ENCODE measurements at places on chromosomes 2 and 18.

- DNase-seq: no peak
Observed at GRCh38 chr18:148841-149240, 9.5 kb upstream of the USP14 start.

DNA sequence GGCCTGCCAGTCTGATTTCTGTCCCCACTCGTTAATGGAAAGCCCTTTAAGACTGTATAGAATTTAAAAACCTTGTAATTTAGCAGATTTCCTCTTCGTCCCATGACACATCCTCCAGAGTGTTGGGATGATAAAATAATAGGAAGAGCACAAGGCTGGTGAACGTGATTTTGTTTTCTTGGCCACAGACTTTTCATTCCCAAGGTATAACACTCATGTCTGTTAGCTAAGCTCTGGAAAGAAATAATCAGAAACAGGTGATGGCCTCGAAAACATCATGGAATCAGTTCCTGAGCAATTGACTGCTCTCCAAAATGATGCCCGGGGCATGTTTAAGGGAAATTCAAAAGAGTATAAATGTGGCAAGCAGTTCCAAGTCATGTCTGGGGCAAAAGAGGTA, 337.8 kb upstream of the TCF4 start:
- DNase-seq: no peak

DNA sequence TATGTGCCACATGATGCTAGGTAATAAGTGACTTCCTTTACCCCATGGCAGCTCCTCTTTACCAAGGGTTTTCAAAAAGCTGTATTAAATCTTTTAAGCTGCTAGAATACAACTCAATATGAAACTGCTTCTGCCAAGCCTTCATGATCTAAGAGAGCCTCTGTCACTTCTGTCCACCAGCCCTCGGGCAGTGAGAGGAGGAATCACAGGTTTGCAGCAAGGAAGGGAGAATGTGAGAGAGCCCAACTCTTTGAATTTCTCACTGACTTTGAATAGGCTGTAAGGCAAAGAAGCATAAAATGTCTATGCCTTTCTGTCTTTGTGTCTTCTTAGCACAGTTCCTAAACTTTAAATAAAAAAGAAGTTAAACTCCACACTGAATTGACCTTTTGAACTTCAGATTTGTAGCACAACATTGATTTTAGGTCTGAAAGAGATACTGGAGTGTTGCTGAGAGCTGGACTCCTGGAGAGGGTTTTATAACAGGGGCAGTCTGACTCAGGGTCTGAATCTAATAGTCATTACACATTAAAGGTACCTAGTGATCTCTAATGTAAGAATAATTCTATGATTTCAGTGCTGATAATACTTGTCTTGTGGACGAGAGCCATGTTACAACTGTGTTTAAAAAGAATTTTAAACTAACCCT, 48.1 kb upstream of the SATB2 start:
- no peak for DNase-seq

DNA sequence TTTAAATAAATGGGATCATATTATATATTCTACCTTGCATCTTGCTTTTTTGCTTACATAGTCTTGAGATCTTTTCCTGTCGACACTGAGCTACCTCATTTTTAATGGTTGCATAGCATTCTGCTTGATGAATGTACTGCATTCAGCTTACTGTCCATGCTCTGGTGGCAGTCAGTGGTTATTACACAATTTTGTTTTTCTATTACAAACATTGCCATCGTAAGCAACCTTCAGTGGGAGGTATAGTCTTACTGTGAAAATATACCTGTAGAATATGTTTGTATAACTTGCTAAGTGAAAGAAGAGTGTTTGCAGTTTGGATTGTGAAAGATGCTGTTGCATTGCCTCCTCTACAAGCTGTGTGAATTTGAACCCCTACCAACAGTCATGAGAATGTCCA, 43.4 kb downstream of the UBXN4 start:
- DNase-seq: no peak

GRCh38 chr2:106054880-106055655, 139.0 kb downstream of the UXS1 start:
- no peak for DNase-seq

DNA sequence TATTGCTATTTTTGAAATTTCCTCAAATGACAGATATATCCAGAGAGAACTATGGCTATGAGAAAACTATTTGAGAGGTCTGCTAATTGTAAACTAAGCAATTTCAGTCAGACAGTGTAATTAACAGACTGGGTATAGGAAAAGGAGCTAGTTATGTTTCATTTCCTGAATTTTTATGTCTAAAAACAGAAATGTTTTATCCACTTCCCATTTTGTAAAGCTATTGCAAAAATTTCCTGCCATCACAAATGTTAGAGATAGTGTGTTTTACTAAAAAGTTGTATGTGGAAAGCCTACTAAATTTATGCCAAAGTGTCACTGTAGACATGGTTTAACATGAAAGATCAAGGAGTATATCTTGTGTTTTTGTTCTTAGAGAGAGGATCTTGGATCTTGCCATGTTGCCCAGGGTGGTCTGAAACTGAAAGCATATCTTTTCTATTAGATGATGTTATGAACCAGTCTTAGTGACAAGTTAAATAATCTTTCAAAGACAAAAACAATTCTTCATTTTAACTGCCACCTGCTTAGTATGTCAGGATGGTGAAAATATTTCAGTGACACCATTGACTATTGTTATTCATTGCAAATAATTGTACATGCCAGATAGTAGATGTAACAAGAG, 40.5 kb upstream of the ITPRID2 start:
- DNase-seq: no peak

- no peak for DNase-seq
Observed at GRCh38 chr2:42063431-42064171, 15.8 kb downstream of the PKDCC start.

GRCh38 chr18:71899183-71899582, 645.0 kb downstream of the CBLN2 start:
- DNase-seq: no peak

DNA sequence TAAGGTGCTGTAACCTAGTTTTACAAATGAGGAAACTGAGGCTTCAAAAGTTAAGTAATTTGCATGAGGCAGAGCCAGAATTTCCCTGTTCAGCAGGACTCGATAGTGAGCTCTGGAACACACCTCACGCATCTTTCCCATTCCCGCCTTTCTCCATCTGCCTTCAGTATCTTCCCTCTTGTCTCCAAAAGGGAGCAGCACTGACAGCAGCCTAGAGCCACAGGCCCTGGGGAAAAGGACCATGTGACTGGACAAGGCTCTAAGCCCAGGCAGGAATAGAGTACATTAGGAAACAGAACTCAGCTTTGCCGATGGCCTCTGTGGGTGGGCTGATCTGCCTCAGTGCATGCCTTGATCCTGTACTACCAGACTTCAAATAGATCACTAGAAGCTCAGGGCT, 21.5 kb downstream of the GPR155 start:
- DNase-seq: no peak

GRCh38 chr2:239234191-239235175, 166.3 kb downstream of the HDAC4 start:
- no peak for DNase-seq

DNA sequence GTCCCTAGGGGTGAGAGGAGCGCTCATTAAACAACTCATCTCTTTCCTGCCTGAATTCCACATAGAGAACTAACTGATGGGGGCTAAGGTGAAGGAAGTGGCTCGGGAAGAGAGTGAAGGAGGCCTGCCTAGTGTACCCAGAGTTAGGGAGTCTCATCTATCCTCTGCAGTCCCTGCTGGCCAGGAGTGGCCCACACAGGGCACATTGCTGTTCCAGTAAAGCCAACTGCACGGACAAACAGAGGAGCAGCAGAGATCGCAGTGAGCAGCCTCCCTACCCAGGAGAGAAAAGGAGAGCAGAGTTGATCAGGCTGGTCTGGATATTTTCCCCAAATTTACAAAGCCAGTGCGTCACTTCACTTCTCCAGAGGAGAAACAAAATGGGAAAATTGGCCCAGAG, 16.9 kb upstream of the FN1 start:
- DNase-seq: no peak

- no peak for DNase-seq
Observed at GRCh38 chr2:74221604-74222299, 23.3 kb downstream of the MTHFD2 start.

GRCh38 chr2:182165202-182165601, 179.5 kb downstream of the PPP1R1C start:
- DNase-seq: no peak

GRCh38 chr2:142472382-142472781, 341.6 kb upstream of the LRP1B start:
- DNase-seq: no peak

GRCh38 chr2:37405781-37406180, 61.4 kb downstream of the QPCT start:
- DNase-seq: no peak

GRCh38 chr2:6880200-6880733, 2.7 kb downstream of the RSAD2 start:
- no peak for DNase-seq

GRCh38 chr18:62781262-62781661, 65.9 kb downstream of the PHLPP1 start:
- no peak for DNase-seq

DNA sequence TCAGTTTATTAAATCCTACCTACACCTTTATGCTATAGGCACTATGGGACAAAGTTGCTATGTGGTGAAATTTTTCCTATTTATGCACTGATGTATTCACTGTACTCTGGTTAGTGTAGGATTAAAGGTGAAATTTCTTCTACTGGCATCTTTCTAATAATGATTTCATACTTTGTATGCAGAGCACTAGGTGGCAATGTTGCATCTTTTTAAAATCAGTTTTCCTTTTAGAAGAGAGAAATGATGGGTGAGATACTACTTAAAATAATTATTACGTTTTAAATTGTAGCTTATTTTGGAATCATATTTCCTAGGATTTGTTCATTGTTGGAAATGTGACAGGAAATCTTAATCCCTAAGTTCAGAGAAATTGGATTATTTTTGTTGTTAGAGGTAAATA, 150.9 kb downstream of the CD8B2 start:
- DNase-seq: no peak

GRCh38 chr2:39153312-39153711, 32.5 kb upstream of the SOS1 start:
- no peak for DNase-seq

DNA sequence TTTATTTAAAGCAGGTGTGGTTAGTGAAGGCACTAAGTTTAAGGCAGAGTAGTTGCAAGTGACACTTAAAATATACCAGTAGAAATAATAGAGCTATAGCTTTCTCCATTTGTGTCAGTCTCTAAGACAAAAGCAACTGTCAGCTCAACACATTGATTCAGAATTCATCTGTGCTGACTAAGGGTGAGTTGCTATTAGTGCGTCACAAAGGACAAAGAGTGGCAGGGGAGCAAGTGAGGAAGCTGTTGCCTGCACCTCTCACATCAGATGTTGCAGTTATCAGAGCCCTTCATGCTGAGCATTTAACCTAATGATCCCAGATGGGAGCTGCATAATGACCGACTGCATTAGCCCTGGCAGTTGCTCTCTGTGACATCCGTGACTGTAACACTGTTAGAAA, 138.6 kb downstream of the DTNA start:
- no peak for DNase-seq

DNA sequence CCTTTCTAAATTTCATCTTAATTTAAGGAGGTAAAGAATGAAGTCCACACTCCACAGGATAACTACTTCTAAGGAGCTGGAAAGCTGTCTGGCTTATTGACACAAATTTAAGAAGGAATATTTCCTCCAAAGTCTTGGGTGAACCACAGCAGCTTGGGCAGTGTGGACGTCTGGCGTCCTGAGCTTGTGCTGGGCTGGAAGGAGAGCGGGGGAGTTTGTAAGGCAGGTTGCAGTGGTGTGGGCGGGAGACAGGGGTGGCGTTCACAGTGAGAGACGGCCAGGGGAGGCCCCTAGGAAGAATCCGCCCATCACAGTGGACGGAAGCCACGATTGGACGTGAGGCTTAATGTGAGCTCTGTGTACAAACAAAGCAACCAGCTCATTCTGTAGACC, 25.7 kb downstream of the ADI1 start:
- DNase-seq: no peak

GRCh38 chr2:38873763-38874162, 2.0 kb downstream of the DHX57 start:
- DNase-seq: no peak

DNA sequence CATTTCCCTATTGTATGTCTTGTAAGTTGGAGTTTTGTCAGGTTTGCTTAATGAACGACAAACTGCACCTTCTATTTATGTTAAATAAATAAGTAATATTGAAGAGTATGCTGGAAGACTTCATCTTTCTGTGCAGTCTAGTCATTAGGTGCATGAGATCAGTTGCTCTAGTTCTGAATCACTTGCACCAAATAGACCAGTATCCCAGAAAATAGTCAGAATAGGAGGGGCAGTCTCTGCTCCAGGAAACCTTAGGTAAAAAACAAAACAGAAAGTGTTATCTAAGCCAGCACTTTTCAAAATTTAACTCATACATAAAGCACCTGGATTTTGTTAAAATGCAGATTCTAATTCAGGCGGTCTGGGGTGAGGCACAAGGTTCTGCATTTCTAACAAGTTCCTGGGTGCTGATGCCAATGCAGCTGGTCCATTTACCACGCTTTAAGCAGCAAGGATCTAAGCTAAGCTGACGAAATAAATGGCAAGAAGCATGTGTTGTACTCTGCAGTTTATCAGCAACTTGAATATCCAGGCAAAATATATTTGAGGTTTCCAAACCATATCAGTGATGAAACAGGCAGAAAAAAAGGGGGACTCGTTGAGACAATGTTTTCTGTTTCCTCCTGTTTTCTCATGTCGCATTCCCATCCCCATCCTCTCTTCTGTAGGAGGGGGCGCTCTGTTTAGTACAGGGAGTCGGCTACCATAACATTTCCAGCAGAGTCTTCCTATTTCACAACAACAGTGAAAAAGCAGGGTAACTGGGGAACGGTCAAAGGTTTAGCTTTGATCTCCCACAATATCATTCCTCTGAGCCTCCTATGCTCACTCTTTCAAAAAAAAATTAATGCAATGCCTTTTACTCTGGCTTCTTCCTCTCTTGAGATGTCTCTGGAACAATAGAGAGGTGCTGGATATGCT, 106.4 kb downstream of the MBD2 start:
- no peak for DNase-seq

- no peak for DNase-seq
Observed at GRCh38 chr18:28136071-28136470, 40.9 kb downstream of the CDH2 start.

GRCh38 chr2:238143239-238143951, 4.9 kb downstream of the KLHL30 start:
- no peak for DNase-seq

GRCh38 chr2:238818561-238818960, 29.3 kb upstream of the TWIST2 start:
- no peak for DNase-seq

Measured in GM12892 (cell line).